ENCODE measurements at places on chromosomes 13 and 19.
A peak's percentile ranks its signal among the peaks of the same experiment; 100 is the strongest.

DNA sequence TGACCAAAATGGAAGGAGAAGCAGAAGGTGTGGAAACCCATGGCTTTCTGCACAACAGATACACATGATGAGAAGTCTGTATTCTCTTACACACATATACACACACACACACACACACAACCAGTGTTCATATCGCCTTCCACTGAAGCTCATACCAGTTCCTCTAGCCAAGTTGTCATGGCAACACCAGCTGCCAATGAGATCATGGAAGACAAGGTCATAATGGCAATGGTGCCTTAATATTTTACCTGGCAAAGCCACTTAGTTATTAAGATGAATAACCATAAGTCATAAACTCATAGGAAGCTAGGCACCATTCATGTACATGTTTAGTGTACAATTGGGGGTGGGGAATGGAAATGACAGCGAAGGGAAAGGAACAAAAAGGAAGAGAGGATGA lies 2.6 kb upstream of the DHRS12 start:
- no peak for DNase-seq

GRCh38 chr19:44746946-44747738 lies 1.4 kb upstream of the BCL3 start:
- DNase-seq, result peak; percentile 92

GRCh38 chr19:29634423-29635130 lies 28.5 kb downstream of the POP4 start:
- DNase-seq, result no peak

DNA sequence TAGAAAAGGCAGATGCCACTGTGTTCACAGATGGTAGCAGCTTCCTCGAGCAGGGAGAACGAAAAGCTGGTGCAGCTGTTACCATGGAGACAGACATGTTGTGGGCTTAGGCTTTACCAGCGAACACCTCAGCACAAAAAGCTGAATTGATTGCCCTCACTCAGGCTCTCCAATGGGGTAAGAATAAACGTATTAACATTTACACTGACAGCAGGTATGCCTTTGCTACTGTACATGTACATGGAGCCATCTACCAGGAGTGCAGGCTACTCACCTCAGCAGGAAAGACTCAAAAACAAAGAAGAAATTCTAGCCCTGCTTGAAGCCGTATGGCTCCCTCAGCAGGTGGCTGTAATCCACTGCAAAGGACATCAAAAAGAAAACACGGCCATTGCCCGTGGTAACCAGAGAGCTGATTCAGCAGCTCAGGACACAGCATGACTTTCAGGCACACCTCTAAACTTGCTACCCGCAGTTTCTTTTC lies 197.7 kb downstream of the ZNF737 start:
- no peak for DNase-seq

DNA sequence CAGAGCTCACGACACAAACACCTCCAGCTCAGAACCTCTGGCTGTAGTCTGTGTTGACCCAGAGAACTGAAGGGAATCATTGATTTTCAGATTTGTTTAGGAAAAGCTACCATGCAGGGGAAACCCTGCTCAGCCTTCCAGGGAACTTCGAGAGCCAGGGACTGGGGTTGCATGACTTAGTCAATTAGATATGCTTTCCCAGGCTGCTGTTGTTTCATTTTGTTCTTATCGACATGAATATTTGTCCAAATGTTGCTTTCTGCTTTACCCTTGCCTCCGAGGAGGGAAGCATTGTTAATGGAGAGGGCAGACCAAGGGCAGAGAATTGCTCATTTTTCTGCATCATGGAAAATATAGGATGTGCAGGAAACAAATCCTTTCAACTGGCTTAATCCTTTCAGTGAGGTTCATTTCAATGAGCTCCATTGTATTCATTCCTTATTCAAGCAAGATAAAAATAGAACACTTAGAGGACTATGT lies 82.5 kb downstream of the KLF5 start:
- no peak for DNase-seq

GRCh38 chr13:57857945-57858344 lies 226.4 kb downstream of the PCDH17 start:
- no peak for DNase-seq

GRCh38 chr19:15074371-15074770 lies 7.6 kb upstream of the OR1I1 start:
- no peak for DNase-seq

DNA sequence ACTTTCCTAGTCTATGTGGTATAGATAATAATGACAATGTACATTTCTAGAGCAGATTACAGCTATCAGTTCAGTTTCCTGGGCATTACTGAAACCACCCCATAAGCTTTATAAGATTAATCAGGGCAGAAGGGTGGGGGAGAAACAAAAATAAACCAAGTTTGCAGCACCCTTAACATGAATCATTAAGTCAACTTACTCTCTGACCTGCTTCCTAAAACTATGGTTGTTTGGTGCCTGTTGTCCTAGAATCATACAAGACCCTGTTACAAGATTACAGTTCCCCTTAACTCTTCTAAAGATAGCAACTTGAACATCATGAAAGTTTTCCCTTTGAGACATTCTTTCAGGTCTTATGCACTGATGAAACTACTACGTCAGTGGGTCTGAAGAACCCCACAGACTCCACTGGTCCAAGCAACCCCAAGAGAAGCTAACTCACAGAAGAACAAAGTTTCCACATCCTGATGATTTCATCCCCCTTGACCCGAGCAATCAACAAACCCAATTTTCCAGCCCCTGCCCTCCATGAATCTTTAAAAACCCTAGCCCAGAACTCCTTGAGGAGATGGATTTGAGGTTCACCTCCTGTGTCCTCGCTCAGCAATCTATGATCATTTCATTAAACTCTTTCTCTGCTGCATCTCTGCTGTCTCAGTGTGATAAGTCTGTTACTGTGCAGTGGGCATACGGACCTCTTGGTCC lies 336.5 kb downstream of the FOXO1 start:
- no peak for DNase-seq

GRCh38 chr13:107680115-107680514 lies 535.2 kb downstream of the LIG4 start:
- no peak for DNase-seq

GRCh38 chr19:13548131-13548530 lies 41.9 kb upstream of the CACNA1A start:
- DNase-seq, result no peak

GRCh38 chr19:28066161-28066560 lies 1146.8 kb downstream of the UQCRFS1 start:
- DNase-seq, result no peak

DNA sequence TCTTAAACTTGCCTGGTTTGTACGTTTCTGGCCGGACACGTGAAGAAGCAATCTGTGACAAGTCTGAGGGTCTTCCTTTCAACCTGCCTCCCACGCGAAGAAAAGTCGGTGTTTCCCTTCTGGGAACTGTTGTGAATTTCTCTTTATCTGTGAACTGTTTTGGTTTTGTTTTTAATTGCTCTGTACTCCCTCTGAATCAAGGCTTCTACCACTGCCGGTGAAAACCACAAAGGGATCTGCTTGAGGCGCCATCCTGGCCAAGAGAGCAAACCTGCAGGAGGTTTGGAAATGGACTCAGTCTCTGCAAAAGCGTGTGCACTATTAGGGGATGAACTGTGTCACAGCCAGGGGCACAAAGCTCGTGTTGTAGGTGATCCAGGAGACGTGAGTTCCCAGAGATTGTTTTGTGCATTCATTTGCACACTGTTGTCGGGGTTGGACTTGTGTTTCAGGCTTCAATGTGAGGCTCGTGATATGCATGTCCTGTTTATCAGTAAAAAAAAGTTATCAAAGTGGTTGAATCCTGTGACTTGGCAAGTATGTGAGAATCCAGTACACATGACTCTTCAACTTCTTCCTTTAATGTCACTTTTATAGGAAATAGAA lies 9.7 kb downstream of the SIGLEC8 start:
- DNase-seq, result peak; percentile 57

DNA sequence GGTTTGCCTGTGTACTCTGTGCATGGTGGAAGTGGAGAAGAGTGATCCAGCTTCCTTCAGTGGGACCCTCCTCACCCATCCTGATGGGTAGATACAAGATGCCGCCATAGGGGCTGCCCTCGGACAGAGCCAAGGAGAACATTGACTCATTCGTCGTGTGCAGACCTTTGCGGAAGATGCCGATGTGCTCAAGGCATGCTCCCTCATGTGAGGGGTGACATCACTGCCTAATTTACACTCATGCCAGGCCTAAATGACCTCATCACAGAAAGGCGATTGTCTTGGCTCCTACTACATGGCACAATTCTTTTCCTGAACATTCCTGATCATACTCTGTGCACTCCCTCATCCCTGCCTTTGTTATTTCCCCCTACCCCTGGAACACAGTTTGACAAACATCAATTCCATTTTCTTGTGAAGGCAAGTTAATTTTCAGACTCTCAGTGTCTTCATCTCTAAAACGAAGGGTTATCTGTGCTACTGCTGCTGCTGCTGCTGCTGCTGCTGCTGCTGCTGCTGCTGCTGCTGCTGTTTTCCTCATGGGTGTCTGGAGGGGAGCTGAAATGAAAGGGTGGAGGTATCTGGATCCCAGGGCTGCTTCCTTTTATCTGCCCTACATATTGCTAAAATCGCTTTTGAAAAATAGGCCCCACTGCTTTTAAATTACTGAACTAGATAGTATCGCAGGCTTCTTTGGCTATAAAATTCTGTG lies 146.5 kb upstream of the ARGLU1 start:
- DNase-seq, result no peak

DNA sequence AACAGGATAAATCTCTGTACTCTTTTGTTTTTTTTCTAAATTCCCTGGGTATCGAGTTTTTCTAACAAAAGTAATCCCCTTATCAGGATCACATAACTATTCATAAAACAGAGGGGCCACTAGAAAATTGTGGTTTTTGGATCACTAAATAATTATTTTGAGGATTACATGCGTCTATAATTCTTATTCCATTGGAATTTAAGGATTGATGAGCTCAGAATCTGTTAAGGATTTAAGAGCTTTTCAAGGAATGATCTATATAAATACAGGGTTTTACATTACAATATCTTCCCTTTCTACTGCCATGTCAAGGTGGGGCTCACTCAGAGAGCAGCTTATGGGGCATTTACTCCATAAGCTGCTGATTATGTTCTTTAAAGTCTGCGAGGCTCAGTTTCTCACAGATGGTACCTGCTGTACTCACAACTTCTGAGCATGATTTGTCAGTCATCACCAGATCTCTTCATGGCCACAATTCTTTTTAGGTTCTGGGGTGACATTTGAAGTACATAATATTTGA lies 449.8 kb downstream of the PCDH17 start:
- no peak for DNase-seq

DNA sequence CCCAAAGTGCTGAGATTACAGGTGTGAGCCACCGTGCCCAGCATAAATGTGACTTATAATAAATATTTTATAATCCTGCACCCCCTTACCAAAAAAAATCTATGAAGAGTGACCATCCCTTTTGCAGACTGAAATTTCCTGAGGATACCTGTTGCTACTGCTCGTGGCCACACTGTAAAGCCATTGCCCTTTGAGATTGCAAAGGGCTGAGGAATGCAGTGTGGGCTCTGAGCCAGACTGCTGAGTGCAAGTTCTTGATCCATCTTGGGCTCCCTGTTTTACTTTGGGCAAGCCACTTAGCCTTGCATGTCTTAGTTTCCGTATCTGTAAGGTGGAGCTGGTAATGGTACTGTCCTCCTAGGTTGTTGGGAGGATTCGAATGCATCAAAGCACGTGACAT lies 23.4 kb downstream of the SIPA1L3 start:
- DNase-seq, result no peak

- no peak for DNase-seq
Measured at GRCh38 chr19:54252243-54252642, 4.8 kb downstream of the LILRB5 start.

GRCh38 chr13:52744842-52745375 lies 5.3 kb upstream of the CNMD start:
- DNase-seq, result no peak

GRCh38 chr19:12698138-12698537 lies 1.7 kb upstream of the FBXW9 start:
- no peak for DNase-seq

- no peak for DNase-seq
Measured at GRCh38 chr13:81283062-81283461, 942.1 kb upstream of the SPRY2 start.

DNA sequence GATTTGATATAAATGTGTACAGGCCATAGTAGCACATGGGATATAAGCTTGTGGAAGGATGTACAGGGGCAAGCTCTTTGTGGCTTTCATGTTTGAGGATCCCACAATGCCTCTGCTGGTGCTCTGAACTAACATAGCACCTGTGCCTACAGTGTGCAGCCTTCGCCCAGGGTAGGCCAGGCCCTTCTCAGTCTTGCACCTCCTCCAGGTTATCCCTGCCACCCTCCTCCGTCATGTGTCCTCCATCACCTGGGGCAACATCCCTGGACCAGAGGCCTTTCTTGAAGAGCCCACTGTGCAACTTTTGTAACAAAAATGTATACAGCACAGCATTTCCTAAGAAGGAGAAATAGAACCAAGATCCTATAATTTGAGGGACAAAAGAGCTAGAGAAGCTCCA lies 306.8 kb downstream of the IRS2 start:
- no peak for DNase-seq

DNA sequence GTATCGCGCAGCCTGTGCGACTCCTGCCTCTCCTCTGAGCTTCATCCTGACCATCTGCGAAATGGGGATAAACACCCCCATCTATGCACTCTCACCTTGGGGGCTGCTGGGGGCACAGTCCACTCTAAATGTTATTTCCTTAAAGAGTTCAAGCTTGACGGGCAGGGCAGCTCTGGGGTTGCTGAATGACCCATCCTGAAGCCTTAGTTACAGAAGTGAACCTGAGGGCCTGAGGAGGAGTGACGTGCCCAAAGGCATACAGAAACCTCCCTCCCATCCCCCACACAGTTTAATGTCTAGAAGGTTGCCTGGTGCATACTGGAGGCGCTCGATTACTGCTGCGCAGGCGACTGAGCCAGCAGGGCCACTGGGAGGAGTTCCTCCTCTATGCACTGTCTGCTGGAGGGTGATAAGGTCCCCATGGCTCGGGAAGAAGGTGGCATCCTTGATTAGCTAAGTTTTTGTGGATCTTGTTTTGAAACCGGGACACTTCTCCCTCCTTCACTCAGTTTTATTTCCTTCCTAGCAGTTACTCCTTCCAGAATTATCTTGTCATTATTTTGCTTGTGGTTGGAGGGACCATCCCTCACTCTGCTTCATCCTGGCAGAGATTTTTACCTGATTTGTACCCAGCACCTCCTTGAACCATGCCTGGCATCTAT lies 572 bp upstream of the FKBP8 start:
- peak; percentile 71 for DNase-seq

- no peak for DNase-seq
Measured at GRCh38 chr13:45254396-45254795, 53.6 kb upstream of the KCTD4 start.

GRCh38 chr13:50080911-50081678 lies 65.9 kb downstream of the KCNRG start:
- peak; percentile 23 for DNase-seq
